ENCODE measurements at places on chromosomes 3 and 15.

GRCh38 chr15:92502336-92502735, 108.7 kb downstream of the ST8SIA2 start:
- DNase-seq, result no peak

GRCh38 chr3:118960876-118961450, 73.7 kb downstream of the IGSF11 start:
- DNase-seq, result no peak

GRCh38 chr3:106176734-106177133, 307.9 kb upstream of the CBLB start:
- DNase-seq, result no peak

DNA sequence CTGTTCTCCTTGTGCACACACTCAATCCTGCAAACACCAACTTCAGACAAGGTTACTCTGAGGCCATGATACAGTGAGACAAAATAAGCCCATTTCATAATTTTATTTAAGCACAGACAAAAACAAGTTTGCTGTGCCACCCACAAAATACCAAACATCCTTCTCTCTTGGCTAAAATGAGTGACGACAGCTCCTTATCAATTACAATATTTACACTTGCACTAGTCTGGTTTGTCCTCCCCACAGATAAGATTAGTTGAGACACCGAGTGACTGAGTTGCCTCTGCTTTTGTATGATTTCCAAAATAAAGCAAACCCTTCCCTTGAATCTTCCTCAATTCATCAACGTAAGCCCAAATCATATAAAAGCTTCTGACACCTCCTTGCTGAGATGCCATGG, 233.5 kb upstream of the ATP10A start:
- no peak for DNase-seq

DNA sequence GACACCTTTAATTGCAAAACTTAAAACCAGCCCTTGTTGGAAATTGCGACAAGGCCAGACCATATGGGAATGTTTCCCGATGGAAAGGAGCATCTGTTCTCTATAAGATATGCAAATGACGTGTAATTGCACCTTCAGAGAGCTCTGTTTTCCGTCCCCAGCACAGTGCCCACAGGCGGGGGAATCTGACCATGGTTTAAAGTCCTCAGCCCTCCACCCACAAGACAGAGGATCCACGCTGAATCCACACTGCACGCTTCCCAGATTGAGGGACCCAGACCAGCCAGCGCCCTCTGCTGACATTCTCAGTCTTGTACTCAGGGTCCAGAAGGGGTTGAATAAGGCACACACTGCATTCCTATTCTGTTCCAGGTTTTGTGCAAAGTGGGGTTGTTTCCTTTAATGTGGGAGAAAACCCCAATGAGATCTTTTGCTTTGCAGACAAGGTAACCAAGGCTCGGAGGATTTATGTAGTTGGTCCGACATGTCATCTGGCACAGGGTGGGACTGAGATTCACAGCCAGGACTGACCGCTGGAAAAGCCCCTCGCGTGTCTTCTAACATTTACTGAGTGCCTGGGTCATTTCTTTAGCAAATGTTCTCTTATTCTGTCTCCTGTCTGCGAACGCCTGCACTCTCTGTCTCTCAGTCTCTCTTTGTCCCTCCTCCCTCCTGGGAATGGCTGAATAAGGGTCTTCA, 36.8 kb upstream of the KLHL25 start:
- DNase-seq, result peak; percentile 8

DNA sequence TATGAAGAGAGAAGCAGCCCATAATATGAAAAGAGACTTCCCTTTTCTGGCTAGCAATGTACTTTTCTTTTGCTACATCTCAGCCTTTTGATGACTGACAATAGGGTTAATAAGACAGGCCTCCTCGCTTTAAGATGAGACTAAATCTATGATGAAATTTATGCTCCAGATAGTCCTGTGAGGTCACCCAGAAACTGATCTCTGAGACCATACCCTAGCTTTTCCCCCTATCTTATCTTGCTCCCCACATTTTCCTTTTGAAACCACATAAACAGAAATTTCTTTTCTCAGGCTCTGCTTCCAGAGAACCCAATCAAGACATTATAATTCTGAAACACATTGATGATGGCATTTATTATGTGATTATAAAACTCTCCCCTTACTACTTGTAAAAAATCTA, 168.8 kb upstream of the CADM2 start:
- no peak for DNase-seq

- no peak for DNase-seq
Measured at GRCh38 chr3:141926929-141927328, 50.5 kb downstream of the ATP1B3 start.

DNA sequence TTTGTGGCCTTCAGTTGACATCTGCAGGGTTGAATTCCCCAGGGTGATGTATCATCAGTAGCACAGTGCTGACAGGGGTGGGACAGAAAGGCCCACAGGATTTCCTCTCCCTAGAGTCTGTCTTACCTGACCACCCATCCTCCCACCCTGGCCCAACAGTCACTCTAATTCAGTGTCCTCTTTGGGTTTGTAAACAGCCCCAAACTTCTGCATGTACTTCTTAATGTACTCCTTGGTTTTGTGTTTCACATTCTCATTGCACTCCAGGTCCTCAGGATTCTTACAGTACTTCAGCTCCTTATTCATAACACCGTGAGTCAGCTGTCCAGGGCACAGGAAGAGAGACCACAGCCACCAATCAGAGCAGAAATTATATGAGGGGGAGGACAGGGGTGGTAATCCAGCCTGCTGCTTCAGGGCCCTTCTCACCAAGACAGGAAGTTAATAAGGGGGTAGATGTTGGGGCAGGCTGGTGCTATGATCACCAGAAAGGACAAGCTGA, 37.5 kb downstream of the NBEAL2 start:
- no peak for DNase-seq

GRCh38 chr3:129037093-129037419, 23.5 kb upstream of the GP9 start:
- DNase-seq, result no peak

GRCh38 chr3:156728267-156728985, 54.0 kb downstream of the TIPARP start:
- no peak for DNase-seq
